NCI-H1417 treated with DMSO at 0.1 percent for 48 hours (cell line): ENCODE measurements at places on chromosomes 16 and 17.

GRCh38 chr17:14004927-14005620, 64.2 kb upstream of the COX10 start:
- no peak for DNase-seq

GRCh38 chr16:86171329-86171728, 272.4 kb downstream of the IRF8 start:
- no peak for DNase-seq

DNA sequence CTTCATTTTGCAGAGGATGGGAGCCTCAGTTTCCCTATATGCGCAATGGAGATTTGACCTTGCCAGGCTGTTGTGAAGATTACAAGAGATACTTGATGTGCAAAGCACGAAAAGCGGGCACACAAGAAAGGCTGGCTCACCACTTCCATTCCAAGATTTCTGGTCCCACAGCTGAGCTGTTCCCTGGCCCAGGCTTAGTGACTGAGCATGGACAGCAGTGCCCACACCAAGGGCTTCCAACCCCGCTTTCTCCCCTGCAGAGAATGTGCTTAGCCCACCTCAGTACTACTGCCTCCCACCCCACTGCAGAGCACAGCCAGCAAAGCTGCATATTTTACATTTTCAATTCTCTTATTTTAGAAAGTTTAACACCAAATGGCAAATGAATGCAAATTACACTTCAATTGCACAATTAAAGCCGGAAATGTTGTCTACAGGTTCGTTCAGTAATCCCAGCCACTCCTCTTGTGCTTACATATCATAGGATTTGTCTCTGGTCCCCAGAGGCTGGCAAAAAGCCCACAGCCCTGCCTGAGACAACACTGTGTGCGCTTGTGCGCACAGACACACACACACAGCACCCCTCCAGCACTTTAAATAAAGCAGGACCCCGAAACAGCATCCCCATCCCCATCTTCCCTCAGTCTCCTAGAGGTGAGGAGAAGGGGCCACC, 51.8 kb downstream of the VAC14 start:
- no peak for DNase-seq

- DNase-seq, result no peak
Measured at GRCh38 chr16:75488322-75488721, 6.9 kb downstream of the CHST6 start.

DNA sequence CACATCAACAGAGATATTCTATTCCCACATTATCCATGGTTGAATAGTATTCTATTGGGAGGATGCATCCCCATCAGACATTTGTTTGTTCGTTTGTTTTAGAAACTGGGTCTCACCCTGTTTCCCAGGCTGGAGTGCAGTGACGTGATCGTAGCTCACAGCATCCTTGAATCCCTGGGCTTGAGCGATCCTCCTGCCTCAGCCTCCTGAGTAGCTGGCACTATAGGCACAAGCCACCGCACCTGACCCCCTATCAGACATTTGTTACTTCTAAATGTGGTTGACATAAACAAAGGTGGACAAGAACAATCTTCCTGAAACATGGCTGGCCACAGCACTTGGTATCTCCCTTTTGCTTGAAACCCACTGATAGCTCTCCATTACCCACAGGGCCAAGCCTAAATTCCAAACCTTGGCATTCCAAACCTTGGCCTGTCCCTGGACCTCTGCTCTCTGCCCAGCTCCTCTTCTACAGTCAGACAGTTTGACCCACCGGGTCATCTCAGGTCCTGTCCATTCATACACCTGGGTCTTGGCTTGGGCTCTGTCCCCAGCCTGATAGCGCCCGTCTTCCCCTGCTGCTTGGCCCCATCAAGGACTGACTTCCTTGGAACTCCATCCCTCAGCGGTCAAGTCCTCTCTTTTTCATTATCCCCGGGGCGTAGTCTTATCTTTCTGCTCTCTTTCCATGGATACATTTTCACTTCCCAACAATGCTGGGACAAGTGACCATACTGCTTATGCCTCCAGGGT, 1.5 kb upstream of the PRR29 start:
- DNase-seq, result no peak
